ENCODE measurements at places on chromosomes 4 and X.

- no peak for DNase-seq
Observed at GRCh38 chrX:19152762-19153161, 30.5 kb upstream of the ADGRG2 start.

DNA sequence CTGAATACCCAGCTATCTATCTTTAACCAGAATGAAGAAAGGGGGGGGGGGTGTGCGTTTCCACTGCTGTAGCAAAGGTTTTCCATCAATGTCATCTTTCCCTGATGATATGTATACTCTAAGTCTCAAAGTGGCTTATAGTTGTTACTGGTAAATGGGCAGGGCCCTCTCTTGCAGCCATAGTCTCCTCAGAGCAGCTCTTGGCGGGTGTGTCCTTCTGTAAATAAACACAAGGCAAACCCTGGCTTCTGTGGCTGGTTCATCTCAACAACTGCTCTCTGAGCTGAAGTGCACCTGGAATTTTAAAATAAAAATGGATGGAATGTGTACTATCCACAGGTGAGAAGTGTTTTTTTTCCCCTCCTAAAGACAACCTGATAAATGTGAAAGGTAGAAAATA is 57.5 kb upstream of the SCML1 start:
- no peak for DNase-seq

DNA sequence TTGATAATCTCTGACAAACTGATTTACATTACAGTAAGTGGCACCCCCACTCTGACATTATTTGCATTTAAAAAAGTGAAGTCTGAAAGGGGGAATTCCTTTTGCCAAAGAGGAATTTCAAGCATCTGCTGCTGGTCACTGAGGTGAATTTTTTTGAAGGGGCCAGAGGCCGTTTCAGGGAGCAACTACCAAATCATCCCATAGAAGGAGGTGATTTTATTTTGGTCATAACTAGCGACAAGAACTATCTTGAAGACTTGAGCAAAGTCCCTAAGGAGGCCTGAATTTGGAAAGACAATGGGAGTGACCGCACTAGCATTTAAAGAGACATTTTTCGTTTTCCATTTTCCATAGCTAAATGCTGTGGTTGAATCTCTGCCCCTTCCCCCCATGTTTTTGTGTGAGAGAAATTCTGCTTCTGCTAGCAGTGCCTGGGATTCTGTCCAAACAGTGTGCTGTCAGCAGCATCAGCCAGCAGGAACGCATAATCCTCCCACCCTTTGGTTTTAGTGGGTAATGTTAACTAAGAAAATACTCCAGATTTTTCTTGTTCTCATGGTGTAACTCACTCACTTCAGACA is 110.1 kb upstream of the MED14 start:
- no peak for DNase-seq

- no peak for DNase-seq
Observed at GRCh38 chr4:177239878-177240277, 69.8 kb upstream of the NEIL3 start.

- no peak for DNase-seq
Observed at GRCh38 chr4:22501715-22502095, 14.2 kb downstream of the ADGRA3 start.

DNA sequence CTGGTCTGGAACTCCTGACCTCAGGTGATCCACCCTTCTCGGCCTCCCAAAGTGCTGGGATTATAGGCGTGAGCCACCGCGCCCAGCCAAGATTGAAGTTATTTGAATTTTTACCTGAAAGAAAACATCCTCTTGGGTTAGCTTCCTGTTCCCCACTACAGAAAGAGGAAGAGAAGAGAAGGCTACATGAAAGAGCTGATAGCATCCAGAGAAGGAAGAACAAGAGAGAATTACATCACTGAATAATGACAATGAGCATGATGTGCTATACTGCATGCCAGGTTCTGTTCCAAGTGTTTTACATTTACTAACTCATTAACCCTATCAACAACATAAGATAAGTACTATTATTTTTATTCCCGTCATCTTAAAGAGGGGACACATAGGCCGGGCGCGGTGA is 11.5 kb upstream of the TBC1D1 start:
- no peak for DNase-seq

- DNase-seq = no peak
Observed at GRCh38 chrX:44997282-44997812, 124.4 kb downstream of the KDM6A start.

DNA sequence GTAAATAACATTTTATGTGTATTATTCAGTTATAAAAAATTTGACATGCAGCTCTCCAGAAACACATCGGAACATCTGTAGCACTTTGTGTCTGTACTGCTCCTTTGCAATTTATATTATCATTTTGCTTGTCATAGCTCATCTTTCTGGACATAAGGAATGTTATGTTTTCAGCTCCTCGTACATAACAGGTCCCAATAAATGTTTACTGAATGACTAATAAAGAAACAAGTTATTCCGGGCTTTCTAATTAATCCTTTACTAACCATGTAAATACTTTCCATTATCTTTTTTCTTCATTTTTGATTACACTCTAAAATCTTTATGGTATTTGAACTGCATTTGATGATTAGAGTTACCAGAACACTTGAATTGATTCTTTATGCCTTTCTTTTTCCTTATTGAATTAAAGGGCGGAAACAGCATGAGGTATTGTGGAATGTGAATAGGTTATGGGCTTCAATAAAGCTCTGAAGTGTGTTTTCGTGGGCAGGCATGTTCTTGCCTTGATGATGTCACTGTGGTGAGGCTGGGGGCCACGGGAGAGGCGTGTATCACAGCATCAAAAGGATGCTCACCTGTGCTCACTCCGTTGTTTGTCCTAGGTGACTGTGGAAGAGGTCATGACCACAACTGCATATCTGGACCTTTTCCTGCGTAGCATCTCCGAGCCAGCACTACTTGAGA is 131.6 kb downstream of the GATB start:
- no peak for DNase-seq

GRCh38 chr4:42350611-42351182 is 46.6 kb upstream of the SHISA3 start:
- DNase-seq = no peak

DNA sequence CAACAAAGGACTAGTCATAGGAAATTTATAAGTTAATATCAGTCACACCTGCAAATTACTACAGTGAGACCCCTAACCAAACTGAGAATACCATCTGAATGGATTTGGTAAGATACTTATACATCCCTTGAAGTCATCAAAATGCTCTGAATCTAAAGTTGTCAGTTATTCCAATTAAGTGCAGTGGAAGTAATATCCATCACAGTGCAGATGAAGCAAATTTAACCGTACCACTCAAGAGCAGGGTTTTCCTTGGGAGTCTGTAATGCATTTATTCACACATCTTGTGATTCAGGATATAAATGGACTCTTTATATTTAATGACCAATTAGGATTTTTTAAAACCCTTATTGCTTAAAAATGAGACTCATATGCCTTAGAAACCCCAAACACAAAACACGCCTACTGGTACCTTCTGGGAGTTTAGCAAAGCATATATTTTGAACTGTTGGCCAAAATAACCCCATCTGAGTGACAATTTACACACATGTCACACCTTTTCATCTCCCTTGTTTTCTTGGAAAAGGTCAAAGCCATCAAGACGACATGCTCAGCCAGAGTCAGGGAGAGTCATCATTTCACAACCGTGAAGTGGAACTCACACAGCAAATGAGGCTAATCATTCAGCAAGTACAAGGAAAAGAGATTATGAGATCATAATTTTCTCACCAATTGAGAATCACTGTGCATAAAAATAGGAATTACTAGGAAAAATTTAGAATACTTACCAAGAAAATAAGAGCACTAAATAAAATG is 303.7 kb downstream of the HNRNPD start:
- no peak for DNase-seq

GRCh38 chr4:42658261-42658660 is 1.4 kb upstream of the ATP8A1 start:
- DNase-seq = no peak

DNA sequence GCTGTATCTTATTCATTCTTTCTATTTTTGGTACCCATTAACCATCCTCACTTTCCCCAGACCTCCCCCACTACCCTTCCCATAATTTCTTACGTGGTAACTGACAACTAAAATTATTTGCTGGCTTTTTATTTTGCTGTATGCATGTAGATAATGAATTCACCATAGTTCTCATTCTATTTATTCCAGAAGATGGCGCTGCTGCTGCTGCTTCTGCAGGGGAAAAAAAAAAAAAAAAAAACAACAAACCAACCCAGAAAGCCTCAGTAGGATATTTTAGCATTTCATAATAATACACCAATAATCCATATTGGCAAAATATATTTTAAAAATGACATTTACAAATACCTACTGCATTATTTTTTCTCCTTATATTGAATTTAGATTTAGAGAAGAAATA is 416.6 kb upstream of the MAGEB18 start:
- no peak for DNase-seq

GRCh38 chr4:111631215-111631999 is 513.8 kb upstream of the FAM241A start:
- no peak for DNase-seq

DNA sequence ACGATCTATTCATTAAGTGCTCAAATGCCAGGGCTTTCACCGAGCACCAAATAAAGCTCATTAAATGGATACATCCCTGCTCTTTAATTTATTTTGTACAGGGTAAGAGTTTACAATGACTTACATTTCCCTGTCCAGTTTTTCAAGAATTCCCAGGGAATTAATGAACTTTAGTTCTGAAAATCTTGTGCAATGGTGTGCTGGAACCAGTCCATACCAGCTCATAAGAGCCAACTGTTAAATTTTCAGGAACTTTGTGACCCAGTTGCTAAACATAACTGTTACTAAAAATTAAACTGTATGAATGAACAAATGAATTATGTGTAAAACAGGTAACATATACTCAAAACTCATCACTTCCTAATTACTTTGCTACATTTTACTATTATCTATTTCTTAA is 191.7 kb upstream of the RASGEF1B start:
- no peak for DNase-seq

DNA sequence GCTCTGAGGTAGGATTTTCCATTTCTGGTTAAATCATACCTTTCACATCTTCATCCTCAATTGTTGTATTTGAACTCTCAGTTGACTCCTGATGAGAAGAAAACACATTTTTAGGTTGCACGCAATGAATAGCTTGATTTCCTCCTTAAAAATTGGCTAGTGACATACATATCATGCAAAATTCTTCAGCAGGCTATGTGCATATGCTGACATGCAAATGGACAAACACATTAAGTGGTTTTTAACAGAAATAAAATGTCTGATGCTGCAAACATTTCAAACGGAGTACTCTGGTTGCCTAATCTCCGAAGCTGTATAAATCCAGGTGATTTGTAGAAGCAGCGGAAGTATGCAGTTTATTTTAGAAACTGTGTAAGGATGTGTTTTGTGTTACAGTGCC is 261.1 kb downstream of the CAMK2D start:
- DNase-seq = no peak

DNA sequence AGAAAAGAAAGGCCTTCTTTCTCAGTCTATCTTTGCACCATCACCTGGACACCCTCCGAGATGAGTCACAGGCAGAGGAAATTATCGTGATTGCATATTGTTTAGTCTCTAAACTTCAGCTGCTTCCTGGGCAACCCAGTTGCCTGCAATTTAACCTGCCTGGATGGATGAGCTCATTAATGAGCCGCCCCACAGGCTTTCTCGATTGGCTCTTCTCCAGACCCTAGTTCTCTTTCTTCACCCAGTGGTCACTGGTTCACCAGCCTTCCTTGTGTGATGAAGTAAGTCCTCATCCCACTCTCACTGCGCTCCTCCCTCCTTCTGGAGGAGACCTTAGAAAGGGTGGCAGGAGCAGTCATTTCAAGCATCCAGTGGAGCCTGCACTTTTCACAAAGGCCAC is 94.4 kb downstream of the SOWAHB start:
- DNase-seq = no peak

DNA sequence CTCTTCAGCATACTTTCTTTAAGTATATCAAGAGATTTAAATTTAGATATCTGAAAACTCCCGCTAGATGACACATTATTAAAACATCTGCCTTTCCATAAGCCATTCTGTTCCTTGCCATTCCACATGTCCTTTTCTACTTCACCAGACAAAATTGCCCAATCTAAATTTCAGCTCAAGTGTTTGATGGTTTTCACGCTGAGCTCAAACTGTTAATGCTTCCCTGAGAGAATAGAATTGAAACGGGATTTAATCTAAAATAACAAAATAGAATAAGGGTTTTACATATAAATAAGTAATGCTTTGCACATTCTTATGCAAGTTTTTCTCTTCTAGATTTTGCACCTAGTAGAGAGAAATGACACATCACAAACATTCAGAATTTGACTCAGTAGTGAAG is 764.5 kb upstream of the TENM3 start:
- DNase-seq = no peak

GRCh38 chr4:174764105-174764729 is 64.8 kb downstream of the GLRA3 start:
- DNase-seq = no peak

DNA sequence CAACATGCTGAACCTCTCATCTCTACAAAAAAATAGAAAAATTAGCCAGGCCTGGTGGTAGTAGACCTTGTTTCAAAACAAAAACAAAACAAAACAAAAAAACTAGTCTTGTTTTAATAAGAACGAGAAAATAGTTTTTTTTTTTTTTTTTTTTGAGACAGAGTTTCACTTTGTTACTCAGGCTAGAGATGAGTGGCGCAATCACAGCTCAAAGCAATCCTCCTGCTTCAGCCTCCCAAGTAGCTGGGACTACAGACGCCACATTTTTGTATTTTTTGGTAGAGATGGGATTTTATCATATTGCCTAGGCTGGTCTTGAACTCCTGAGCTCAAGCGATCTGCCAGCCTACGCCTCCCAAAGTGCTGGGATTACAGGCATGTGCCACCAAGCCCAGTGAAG is 47.7 kb upstream of the UGDH start:
- no peak for DNase-seq

DNA sequence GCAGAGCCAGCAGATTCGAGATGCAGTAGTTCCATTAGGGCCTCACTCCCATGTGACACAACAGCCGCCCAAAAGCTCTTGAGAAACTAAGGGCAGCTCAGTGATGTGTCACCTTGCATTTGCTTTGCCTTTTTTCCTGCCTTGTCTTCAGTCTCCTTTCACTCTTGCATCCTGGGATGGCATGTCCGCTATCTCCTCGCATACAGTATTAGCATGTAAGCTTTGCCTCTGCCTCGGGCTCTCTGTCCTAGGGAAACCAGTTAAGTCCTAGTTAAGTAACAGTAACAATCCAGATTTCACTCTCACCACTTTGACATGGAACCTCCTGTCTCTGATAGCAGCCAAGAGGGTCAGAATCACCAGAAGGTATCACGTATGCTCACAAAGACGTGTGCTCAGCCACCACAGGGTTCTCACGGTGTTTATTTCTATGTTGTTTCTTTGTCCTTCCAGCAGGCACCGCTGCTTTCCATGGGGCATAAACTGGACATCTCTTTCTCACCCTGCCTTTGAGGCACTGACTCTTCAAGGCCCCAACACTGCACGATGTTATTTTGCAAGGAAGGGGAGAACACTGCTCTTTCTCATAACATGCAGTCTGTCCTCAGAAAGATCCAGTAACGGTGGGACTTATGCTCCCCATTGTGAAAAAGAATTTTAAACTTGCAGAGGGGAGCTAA is 26.7 kb upstream of the SORBS2 start:
- DNase-seq = no peak
